NCI-H774 (cell line): ENCODE measurements at places on chromosomes 7 and 10.

GRCh38 chr7:140673063-140673773 is 473 bp downstream of the ADCK2 start:
- DNase-seq = peak; percentile 49

DNA sequence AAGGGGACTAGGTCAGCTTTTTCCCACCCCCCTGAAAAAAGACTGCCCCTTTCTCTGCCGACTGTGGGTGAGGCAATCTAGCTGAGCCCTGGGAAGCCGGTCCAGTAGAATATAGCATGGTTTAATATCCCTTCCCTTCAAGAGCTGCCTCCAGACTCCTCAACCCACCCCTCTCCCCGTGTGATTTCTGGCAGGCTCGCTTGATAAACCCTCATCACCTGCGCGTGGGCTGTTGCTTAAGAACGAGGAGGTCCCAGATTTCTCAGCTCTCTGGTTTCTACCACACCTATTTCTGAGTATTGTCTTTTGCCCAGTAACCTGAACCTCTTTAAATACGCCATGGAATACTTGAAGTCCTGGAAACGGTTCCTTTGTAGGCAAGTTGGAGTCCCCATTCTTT is 2.0 kb upstream of the LRRC4 start:
- no peak for DNase-seq

GRCh38 chr7:157488281-157488680 is 151.5 kb downstream of the DNAJB6 start:
- no peak for DNase-seq

- DNase-seq = no peak
These were observed 44.7 kb downstream of the DNAJC12 start for GRCh38 chr10:67793313-67793712.

DNA sequence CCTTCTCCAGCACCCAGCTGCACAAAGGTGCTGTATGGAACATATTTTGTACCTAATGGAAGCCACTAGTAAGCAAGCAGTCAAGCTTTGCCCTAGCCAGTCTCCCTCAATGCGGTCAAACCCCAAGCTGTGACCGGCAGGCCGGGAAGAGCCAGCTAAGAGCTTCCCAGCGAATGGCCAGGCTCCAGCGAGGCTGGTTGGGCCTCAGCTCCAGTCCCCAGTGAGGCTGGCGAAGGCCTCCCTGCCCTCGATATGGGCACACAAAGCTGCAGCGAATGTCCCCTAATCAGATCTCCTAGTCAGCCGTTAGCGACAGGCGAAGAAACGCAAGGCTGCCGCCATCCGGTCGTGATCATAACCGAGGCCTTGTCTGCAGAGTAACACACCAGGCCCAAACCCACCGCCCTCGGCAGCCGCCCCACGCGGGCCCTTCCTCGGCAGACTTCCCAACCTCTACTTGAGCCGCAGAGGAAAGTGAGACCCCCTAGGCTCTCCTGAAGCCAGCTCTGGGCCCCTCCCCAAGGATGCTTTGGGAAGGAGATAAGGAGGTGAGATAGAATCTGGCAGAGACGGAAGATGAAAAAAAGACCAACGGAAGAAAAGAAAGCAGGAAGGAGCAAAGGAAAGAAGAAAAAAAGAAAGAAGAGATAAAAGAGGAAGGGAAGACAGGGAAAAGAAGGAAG is 3.1 kb upstream of the HOXA9 start:
- DNase-seq = no peak

GRCh38 chr7:132379292-132379691 is 197.0 kb downstream of the PLXNA4 start:
- DNase-seq = no peak

- no peak for DNase-seq
These were observed 46.1 kb downstream of the UBE2H start for GRCh38 chr7:129906700-129907099.
